Naive B cell (primary cell): ENCODE measurements at places on chromosomes 5 and 9. TPM values are rescaled to one million over a fixed set of nuclear protein-coding genes. Genes with fewer than 3 reads are reported as not detected.

The FGFR4 gene
- not detected for polyA plus RNA-seq

The PCDHGA9 gene
- not detected for polyA plus RNA-seq

DNA sequence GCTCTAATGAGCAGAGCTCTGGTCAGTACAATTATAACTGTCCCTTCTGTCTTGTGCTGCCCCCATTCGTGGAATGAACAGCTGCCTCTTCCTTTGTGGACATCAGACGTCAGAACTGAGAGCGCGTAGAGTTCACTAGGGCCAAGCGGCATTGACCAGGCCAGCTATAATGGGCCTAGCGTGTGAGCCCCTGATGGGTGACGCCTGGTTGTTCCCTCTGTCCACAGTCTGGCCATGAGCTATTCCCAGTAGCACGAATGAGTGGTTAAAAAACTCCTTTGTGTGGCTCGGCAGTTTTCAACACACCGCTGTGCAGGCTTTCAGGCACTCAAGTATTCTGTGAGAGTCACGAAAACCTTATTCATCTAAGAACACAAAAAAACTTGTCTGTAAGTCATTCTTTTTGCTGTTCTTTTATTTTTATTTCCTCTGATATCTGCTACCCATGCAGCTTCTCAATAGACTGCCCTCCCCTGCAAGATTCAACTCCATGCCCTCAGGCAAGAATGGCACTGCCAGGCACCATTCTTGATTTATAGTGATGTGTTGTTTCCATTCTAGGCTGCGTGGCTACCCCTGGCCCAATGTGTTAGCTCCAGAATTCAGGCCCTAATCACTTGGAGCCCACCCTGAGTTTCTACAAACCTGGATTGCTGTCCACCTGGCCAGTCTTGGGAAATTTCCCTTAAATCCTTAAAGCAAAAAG lies 52.5 kb downstream of the ANKDD1B start:
- no peak for DNase-seq

DNA sequence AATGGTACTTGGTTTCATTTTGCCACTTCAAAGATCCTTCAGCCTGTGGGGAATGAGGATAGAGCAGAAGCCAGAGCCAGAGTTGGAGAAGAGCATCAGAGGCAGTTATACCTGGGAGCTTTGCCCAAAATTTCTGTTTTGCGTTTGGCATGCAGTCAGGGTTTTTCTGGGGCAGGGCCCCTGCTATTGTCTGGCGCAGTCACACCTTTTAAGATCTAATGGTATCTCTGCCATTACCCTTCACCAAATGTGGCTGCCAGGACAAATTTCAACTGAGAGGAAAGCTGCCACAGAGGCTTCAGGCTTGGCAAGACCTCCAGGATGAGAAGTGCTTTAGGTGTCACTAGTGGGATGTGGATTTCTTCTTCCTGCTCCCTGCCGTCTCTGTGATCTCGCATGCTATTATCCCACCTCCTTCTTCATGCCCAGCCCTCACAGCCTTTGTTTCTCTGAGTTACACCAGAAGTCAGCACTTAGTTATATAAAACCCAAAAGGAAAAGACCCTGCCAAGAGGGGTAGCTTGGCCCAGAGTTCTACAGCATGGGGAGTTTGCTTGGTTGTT lies 357.0 kb downstream of the TLE4 start:
- no peak for DNase-seq

- DNase-seq: no peak
These were observed 2.4 kb downstream of the SPAAR start for GRCh38 chr9:35911690-35912089.

- DNase-seq: no peak
These were observed 859 bp downstream of the RETREG1 start for GRCh38 chr5:16615741-16616535.
